ENCODE measurements at places on chromosomes 7 and 10.

DNA sequence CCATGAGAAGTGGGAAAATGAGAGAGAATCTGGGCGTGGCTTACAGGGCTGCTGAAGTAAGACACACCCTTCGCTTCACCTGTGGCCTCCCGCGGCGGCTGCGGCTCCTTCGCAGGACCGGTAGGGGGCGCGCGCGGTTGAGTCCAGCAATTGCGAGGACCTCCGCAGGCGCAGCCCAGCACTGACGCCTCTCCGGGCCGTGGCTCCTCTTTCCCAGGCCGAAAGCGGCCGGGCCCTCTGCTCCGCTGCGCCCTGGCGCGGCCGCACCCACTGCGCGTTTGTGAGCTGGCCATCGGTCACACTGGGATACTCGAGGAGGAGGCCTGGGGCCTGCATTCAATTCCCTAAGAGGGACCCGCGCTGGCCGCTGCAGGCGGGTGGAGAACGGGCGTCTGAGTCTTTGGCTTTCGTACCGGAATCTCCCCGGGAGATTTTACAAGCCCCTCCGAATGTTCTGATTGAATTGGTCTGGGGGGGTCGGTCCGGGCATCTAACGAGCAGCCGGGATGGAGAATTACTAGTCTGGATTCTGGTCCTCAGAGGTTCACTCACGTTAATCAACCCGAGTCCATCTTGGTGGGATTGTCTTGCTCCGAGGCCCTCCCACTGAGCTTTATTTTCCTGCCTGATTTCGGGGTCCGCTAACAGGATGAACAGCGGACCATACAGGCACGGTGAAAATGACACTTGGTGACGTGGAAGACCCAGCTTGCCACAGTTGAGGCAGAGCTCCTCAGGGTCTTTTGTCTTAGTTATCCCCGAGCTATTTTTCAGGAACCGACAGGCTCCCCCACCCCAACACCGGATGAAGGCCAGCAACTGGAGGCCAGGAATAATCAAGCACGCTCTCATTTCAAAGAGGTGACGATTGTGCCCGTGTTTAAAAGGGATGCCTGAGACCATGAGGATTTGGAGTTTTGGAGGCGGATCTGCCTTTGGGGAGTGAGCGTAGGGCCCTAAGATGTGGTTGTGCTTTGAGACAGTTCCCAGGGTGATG lies at the start of gene LRRD1:
Gene LRRD1, minus strand, starts transcription at position 215 of the 997 bp plus-strand sequence. CDS start 13,940 bp downstream, outside the sequence.
- no peaks in the 10 kb centered on the region for H3K27me3 ChIP-seq
- peak; percentile 93 for DNase-seq
- H3K36me3 ChIP-seq: no peaks in the 10 kb centered on the region
- no peak within 1 kb of the TSS for H3K27ac ChIP-seq
- peak within 1 kb of the TSS; percentile 50 for H3K4me3 ChIP-seq

- H3K36me3 ChIP-seq: no peaks in the 10 kb centered on the region
- H3K27ac ChIP-seq: no peak overlapping the region
- DNase-seq: no peak
- H3K27me3 ChIP-seq: peaks cover 5% of the 10 kb centered on the region
- peaks cover 9% of the 10 kb centered on the region for H3K4me1 ChIP-seq
- no peak overlapping the region for H3K4me3 ChIP-seq
These were observed 5.4 kb downstream of the FAM171A1 start for GRCh38 chr10:15365692-15366091.

DNA sequence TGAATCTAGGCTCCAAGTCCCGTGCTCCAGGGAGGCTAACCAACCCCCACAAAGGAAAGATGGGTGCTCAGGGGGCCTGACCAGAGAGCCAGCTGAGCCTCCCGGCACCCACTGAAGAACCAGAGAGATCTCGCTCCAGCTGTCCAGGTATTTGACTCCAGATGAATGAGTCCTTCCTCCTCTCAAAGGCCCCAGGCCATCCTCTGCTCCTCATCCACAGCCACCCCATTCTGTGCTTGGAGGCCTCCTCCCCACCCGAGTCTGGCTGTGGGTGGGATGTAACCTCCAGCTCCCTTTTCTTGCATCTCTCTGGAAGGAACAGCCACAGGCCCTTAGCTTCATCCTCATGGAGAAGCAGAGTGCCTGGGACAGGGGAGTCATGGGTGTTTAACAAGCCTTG lies 44.6 kb downstream of the VSTM4 start:
- no peaks in the 10 kb centered on the region for H3K36me3 ChIP-seq
- no peaks in the 10 kb centered on the region for H3K27me3 ChIP-seq
- DNase-seq: no peak
- H3K27ac ChIP-seq: no peak overlapping the region
- H3K4me1 ChIP-seq: no peaks in the 10 kb centered on the region

GRCh38 chr10:52040486-52040885 lies 273.6 kb upstream of the DKK1 start:
- no peaks in the 10 kb centered on the region for H3K27me3 ChIP-seq
- no peaks in the 10 kb centered on the region for H3K36me3 ChIP-seq
- H3K27ac ChIP-seq: no peak overlapping the region
- H3K4me1 ChIP-seq: no peaks in the 10 kb centered on the region

- no peak overlapping the region for H3K4me3 ChIP-seq
- DNase-seq: no peak
- H3K4me1 ChIP-seq: peaks cover 9% of the 10 kb centered on the region
- H3K27ac ChIP-seq: no peak overlapping the region
- no peaks in the 10 kb centered on the region for H3K36me3 ChIP-seq
- H3K27me3 ChIP-seq: peaks cover 2% of the 10 kb centered on the region
These were observed 1.6 kb downstream of the ATOH7 start for GRCh38 chr10:68230268-68230667.

- no peaks in the 10 kb centered on the region for H3K36me3 ChIP-seq
- no peaks in the 10 kb centered on the region for H3K4me1 ChIP-seq
- no peak for DNase-seq
- no peaks in the 10 kb centered on the region for H3K27me3 ChIP-seq
- H3K27ac ChIP-seq: no peak overlapping the region
- H3K4me3 ChIP-seq: no peak overlapping the region
These were observed 438.0 kb upstream of the NFE2L3 start for GRCh38 chr7:25714013-25714412.

- no peaks in the 10 kb centered on the region for H3K4me1 ChIP-seq
- DNase-seq: no peak
- H3K4me3 ChIP-seq: no peak overlapping the region
- H3K36me3 ChIP-seq: no peaks in the 10 kb centered on the region
- no peaks in the 10 kb centered on the region for H3K27me3 ChIP-seq
- H3K27ac ChIP-seq: no peak overlapping the region
These were observed 233.3 kb downstream of the MAD1L1 start for GRCh38 chr7:1999278-1999984.

- H3K4me1 ChIP-seq: no peaks in the 10 kb centered on the region
- H3K27me3 ChIP-seq: no peaks in the 10 kb centered on the region
- H3K36me3 ChIP-seq: peaks cover 5% of the 10 kb centered on the region
These were observed 84.5 kb downstream of the AVL9 start for GRCh38 chr7:32579776-32580175.

DNA sequence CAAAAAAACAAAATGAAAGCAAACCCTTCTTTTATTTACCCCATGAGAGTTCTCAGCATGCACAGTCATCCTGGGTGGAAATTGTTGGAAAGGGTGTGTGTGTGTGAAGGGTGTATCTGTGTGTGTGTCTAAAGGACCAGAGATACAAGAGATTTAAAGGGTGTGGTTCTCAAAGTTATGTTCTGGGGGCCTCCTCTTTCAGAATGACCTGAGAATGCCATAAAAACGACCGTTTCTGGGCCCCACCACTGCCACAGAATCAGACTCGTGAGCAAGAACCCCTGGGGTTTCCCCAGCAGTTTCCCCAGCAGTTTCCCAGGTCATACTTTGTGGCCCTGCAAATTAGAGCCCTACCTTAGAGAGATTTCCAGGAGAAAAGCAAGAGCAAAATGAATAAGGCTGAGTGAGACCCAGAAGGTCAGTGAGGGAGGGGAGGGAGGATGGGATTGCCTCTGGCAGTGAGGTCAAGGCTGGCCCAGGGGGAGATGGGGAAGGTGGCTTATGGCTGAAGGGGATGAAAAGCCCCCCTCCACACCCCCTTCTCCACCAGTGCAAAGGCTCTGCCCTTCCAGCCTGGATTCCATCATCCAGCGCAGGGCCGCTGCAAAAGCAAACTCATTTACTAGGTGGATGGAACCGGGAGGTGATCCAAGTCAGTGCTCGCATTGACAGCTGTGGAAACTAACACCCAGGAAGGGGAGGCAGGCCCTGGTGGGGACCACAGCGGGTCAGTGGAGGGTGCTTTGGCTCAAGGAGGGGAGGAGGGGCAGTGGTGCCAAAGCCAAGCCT lies 10.2 kb downstream of the PYROXD2 start:
- peaks cover 4% of the 10 kb centered on the region for H3K36me3 ChIP-seq

GRCh38 chr10:101006593-101007098 lies 7.0 kb downstream of the LZTS2 start:
- H3K4me1 ChIP-seq: no peaks in the 10 kb centered on the region
- no peak for DNase-seq
- no peaks in the 10 kb centered on the region for H3K27me3 ChIP-seq
- H3K36me3 ChIP-seq: peaks cover 15% of the 10 kb centered on the region
- no peak overlapping the region for H3K4me3 ChIP-seq
- H3K27ac ChIP-seq: no peak overlapping the region

- no peak for DNase-seq
- H3K4me1 ChIP-seq: no peaks in the 10 kb centered on the region
- H3K27me3 ChIP-seq: no peaks in the 10 kb centered on the region
- H3K4me3 ChIP-seq: no peak overlapping the region
- no peak overlapping the region for H3K27ac ChIP-seq
These were observed 116.4 kb downstream of the C10orf105 start for GRCh38 chr10:71603150-71603549.

- H3K27ac ChIP-seq: no peak overlapping the region
- H3K27me3 ChIP-seq: no peaks in the 10 kb centered on the region
These were observed 98.2 kb downstream of the HDAC9 start for GRCh38 chr7:18593602-18594279.

GRCh38 chr7:41134300-41135255 lies 568.3 kb downstream of the INHBA start:
- no peaks in the 10 kb centered on the region for H3K4me1 ChIP-seq
- H3K27ac ChIP-seq: no peak overlapping the region
- no peak overlapping the region for H3K4me3 ChIP-seq
- H3K36me3 ChIP-seq: no peaks in the 10 kb centered on the region
- no peaks in the 10 kb centered on the region for H3K27me3 ChIP-seq

DNA sequence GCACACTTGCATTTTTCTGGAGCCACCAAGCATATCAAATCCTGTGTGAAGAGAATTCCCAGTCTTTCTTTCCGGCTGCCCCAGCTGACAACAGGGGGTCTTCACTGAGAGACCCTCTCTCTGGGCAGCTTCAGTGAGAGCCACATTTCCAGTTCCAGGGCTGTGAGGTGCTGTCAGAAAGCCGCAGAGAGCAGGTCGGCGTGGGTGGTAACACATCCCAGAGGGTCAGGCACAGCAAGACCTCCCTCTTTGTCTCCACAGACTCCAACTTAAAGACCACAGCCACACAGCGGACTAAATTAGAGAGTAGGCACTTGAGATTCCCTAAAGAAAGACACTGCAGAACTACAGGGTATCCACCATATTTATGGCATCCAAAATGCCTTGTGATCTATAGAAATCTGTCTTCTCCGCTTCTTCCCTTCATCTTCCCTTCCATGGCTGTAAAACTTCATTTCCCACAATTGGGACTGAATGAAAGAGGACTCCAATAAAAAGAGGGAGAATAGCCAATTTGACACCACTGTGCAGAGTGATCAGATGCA lies 116.0 kb upstream of the C7orf33 start:
- H3K27me3 ChIP-seq: peaks cover 15% of the 10 kb centered on the region
- H3K27ac ChIP-seq: no peak overlapping the region
- no peaks in the 10 kb centered on the region for H3K4me1 ChIP-seq
- no peak overlapping the region for H3K4me3 ChIP-seq
- H3K36me3 ChIP-seq: no peaks in the 10 kb centered on the region

DNA sequence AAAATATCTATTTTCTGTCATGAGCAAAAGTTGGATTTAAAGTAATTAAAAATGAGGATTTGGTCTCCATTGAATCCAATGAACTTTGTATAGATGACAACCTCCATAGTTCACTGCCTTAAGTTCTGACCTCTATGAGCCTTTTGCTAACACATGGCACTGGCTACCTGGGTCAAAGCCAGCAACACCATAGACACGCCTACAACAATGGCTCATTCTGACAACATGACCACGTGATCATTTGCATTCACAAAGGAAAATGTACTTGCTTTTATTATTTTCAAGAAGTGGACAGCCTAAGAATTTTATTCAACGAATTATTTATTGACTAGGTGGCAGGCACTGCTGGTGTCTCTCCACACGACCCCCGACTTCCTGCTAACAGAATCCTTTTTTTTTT lies 90.6 kb downstream of the CARD11 start:
- H3K36me3 ChIP-seq: peaks cover 42% of the 10 kb centered on the region
- no peak for DNase-seq
- no peak overlapping the region for H3K4me3 ChIP-seq
- no peaks in the 10 kb centered on the region for H3K27me3 ChIP-seq
- H3K27ac ChIP-seq: peak overlapping the region; percentile 52

DNA sequence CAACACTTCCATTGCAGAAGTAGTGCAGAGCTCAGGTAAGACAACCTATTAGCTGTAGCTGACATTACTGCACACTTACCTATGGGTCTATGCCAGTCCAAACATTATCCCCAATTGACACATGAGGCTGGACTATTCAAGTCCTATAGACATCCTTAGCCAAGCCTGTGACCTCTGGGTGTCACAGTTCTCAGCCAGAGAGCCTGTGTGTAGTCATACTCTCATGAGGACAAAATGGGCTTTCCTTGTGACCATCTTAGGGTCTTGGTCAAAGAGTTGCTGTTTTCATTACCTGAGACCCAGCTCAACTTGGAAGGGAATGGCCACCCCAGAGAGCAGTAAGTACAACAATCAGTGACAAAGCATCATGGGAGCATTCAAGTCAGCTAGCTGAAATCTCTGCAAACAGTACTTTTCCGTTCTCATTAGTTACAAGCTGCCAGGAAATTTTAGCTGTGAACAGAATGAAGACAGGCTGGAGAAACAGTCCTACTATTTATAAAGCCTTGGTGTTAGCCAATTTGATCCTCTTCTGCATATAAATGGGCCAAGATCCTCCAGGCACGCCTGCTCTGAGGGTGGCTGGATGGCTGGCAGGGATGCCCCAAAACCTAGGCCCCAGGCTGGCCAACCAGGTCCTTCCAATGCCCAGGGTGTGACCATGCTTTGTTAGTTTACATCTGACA lies 44.3 kb downstream of the NUDCD3 start:
- no peak overlapping the region for H3K4me3 ChIP-seq
- no peaks in the 10 kb centered on the region for H3K4me1 ChIP-seq
- no peak for DNase-seq
- no peaks in the 10 kb centered on the region for H3K27me3 ChIP-seq

- no peaks in the 10 kb centered on the region for H3K36me3 ChIP-seq
- H3K4me3 ChIP-seq: no peak overlapping the region
- no peak for DNase-seq
- H3K4me1 ChIP-seq: no peaks in the 10 kb centered on the region
These were observed 179.6 kb upstream of the TCERG1L start for GRCh38 chr10:131490991-131491594.

- no peaks in the 10 kb centered on the region for H3K27me3 ChIP-seq
- no peaks in the 10 kb centered on the region for H3K36me3 ChIP-seq
- H3K4me3 ChIP-seq: no peak overlapping the region
- no peaks in the 10 kb centered on the region for H3K4me1 ChIP-seq
These were observed 568.1 kb upstream of the LRRN3 start for GRCh38 chr7:110522761-110523200.

- H3K27me3 ChIP-seq: peaks cover 2% of the 10 kb centered on the region
- H3K36me3 ChIP-seq: no peaks in the 10 kb centered on the region
- no peak overlapping the region for H3K27ac ChIP-seq
- no peak for DNase-seq
- no peaks in the 10 kb centered on the region for H3K4me1 ChIP-seq
These were observed 149.2 kb downstream of the XPNPEP1 start for GRCh38 chr10:109774121-109774440.

Measured in T-cell (primary cell).